ENCODE measurements at places on chromosomes 1 and 21.

- no peak for DNase-seq
These were observed 37.4 kb downstream of the PCAT6 start for GRCh38 chr1:202848191-202848542.

DNA sequence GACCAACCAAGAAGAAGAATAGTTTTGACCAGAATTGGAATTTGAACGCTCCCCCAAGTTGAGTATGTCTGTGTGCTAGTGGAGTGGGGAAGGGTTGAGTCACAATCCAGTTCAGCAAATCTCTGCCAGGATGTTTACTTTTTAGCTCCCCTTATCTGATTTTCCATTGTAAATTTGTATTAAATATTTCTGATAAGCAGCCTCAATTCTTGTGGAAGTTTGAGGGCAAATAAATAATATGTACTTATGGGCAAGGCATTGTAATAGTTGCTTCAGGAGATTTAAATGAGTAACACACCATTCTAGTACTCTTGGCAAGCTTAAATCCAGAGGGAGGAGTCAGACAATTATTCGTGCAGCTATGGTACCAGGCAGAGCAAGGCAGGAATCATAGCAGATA is 14.4 kb downstream of the CXADR start:
- no peak for DNase-seq

DNA sequence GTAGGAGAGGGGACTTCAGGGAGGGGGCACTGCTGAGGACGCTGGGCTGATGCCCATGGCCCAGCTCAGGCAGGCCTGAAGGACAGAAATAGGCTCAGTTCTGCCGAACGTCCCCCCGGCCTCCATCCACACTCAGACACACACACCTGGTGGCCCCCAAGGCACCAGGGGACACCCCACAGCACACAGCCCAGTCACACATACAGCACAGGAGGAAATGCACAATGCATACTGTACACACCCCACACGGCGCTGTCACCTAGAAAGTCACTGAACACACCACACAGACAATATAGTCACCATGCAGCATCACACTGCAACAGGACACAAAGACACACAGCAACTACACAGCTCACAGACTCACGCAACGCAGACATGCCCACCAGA is 562 bp downstream of the SYTL1 start:
- DNase-seq: no peak

DNA sequence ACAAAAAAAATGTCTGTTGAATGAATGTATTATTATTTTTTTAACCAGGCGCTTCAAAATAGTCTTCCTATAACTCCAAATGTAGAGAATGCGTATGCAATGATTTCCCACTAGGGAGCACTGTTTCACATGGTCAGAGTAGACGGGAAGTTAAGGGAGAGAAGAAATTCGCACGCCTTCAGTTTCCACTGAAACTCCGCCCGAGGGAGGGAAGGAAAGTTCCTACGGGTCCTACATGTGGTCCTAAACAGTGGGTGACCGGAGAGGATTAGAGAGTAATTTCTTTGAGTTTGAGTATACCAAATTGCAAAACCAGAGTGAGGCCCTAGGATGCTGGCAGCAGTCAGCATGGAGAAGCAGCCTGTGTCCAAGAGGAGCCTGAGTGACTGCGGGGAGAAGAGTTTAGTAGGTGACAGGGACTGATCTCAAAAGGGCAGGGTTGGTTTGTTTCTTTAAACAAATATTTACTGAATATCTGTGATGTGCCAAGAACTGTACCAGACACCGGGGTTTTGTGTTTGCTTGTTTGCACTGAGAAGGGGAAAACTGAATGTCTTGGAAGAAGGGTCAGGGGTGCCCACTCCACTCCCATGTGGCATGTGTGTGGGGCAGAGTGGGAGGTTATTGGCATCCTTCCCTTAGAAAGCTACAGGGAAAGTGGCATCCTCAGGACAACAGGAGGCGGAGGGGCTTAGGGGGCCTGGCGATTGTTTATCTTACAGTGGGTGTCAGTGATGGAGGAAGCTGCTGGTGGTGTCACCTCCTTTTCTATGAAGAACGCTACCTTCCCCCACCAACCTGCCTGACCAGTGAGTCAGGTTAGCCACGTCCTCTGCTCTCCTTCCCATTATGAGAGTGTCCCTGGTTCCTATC is 22.8 kb downstream of the RNU5D-1 start:
- DNase-seq: peak; percentile 37

- no peak for DNase-seq
These were observed 24.6 kb downstream of the LAMC2 start for GRCh38 chr1:183210681-183211080.

DNA sequence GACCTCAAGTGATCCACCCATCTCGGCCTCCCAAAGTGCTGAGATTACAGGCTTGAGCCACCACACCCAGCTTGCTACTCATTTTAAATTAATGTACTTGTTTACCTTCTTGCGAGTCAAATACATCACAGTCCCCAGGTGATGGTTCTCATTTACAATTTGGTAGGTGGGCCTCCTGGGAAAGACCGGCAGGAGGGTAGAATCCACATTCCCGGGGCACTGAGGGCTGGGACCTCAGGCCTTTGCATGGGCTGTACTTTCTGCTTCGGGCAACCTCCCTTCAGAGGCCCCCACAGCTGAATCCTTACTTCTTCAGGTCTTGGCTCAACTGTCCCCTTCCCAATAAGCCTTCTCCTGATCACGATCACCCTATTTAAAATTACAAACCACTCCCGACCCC is 165.5 kb downstream of the KAZN start:
- DNase-seq: no peak

GRCh38 chr1:98975113-98975512 is 29.5 kb downstream of the PLPPR5 start:
- DNase-seq: no peak

DNA sequence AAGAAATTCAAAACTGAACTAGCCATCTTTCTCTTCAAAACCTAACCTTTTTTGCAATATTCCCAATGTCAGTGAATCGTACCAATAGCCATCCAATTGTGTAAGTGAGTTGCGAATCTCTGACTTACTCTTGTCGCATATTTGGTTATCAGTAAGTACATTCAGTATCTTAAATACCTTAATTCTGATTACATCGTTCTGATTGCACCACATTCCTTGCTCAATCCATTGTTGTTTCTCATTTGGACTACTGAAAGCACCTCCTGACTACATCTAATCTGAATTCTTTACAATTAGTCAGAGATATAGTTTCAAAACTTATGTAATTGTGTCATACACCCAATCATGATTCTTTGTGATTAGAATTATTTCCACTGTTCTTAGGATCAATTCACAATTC is 16.8 kb upstream of the BRINP3 start:
- no peak for DNase-seq

DNA sequence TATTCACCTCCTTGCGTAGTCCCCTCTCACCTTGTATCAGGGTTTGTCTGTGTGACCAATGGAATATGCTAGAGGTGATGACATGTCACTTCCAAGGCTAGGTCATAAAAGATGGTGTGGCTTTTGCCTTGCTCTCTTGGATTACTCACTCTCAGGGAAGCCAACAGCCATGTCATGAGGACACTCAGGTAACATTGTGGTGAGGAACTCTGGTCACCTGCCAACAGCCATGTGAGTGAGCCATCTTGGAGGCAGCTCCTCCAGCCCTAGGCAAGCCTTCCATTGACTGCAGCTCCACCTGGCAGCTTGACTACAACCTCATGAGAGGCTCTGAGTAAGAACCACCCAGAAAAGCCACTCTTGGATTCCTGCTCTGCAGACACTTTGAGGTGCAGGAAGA is 11.0 kb upstream of the HEYL start:
- DNase-seq: no peak

- DNase-seq: no peak
These were observed 106.7 kb downstream of the DPYD start for GRCh38 chr1:97814121-97814520.

- no peak for DNase-seq
These were observed 722 bp downstream of the LHX8 start for GRCh38 chr1:75134647-75135572.

GRCh38 chr1:79198832-79199231 is 192.3 kb upstream of the ADGRL4 start:
- no peak for DNase-seq

GRCh38 chr1:110489973-110490542 is 28.9 kb downstream of the KCNA10 start:
- DNase-seq: no peak
